ENCODE measurements at places on chromosomes 16 and 17.

DNA sequence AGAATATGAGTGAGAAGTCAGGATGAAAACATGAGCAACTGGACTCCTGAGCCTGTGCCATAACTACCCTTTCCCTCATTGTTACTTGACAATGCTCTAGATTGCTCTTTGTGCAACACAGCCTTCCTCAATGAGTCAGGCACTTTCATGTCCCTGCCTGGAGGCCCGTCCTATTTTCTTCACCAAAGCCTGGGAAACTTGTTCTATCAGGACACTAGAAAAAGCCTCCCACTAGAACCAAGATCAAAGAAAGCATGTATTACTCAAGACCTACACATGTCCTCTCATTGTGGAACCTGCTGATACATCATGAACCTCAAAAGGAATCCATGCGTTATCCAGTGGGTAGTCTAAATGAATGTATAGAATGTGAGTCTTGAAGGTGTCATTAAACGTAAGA, 624.5 kb downstream of the TOX3 start:
- no peak for DNase-seq

DNA sequence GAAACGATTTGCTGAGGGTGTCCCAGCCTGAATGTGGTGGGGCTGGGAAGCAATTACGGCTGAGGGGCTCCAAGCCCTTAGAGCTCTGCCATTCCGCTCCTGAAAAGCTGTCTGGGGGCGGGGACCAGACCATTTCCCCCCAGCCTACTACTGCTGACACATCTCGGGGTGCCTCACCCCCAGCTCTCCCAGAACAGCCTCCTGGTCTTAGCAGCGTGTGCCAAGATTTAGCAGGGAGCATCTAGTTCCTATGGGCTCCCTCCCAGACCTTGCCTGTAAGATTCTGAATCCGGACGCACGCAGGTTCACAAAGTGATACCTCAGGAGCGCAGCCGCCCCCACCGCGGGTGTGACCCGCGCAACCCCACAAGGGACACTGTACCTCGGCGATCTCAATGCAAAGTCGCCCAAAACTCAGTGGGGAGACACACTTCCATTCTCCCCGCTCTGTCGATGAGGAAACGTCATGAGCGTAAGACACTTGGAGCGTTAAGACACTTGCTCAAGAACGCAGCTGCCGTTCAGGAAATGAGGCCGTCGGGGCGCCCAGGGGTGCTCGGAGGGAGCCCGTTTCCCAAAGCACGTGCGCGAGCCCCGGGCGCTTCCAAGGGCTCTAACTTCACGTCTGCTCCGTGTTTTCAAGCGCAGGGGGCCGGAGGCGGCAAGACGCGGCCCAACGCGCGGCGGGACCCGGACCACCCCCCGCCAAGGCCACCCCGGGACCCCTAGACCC, 629 bp downstream of the GEMIN4 start:
- DNase-seq, result peak; percentile 49

DNA sequence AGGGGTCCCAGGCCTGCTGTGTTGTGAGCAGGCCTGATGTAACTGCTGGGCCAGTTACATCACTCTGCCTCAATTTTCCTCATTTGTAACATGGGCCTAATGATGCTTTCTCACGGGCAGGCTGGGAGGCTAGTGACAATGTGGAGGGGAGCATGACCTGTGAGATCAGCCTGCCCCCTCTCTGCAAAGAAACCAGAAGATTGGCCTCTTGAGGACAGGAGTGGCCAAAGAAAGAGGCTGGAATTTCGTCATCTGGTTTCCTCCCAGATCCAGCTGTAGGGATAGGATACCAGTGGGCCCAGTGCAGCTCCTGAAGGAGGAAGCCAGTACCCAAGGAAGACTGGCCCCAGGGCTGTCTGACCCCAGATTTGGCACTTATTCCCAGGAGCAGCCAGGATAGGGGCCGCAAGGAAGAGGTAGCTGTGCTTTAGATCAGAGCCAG, 615 bp upstream of the SREBF1 start:
- DNase-seq, result peak; percentile 95

DNA sequence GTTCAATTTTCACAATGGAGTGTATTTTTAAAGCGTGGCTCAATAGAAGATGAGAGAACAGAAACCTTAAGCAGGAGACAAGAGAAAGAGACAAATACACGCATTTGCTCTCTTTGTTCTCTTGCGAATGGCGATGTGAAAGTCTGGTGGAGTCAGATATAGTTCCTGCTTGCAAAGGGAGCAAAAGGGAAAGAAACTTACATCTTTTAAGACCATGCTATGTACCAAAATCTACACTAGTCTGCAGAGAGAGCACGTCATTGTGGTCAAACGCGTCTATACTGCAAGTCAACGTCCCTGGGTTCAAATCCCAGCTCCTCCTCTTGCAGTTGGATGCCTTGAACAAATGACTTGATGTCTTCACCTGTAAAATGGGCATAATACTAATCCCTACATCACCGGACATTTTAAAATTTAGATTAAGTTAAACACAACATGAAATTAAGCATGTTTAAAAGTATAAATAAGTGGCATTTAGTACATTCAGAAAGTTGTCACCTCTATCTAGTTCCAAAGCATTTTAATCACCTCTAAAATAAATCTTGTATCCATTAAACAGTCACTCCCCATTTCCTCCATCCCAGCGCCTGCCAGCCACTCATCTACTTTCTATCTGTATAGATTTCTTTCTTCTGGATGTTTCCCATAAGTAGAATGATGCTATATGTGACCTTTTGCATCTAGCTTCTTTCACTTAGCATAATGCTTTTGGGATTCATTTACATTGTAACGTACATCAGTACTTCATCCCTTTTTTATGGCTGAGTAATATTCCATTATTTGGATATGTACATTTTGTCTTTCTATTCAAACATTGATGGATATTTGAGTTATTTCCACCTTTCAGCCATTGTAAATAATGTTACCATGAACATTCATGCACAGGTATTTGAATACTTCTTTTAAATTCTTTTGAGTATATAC, 406.9 kb downstream of the TMEM114 start:
- no peak for DNase-seq

DNA sequence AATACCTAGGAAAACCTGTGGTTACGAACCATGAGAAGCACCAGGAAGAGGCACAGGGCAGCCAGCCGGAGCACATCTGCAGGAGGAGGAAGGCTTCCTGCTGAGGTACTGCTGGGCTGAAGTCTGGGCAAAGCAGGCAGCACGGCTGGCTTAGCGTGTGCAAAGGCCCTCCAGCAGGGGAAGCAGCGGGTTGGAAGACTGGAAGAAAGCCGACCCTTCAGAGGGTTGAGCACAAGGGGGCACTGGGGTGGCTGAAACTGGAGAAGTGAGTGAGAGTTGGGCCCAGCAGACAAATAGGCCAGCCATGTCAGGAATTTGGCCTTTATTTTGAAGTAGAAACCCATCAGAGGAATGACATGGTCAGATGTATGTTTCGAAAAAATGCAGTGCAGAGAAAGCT, 12.1 kb upstream of the HSD3B7 start:
- DNase-seq, result no peak

- DNase-seq, result no peak
Measured at GRCh38 chr17:64994781-64995538, 61.6 kb downstream of the GNA13 start.

GRCh38 chr16:50446861-50447260, 78.1 kb upstream of the BRD7 start:
- no peak for DNase-seq

DNA sequence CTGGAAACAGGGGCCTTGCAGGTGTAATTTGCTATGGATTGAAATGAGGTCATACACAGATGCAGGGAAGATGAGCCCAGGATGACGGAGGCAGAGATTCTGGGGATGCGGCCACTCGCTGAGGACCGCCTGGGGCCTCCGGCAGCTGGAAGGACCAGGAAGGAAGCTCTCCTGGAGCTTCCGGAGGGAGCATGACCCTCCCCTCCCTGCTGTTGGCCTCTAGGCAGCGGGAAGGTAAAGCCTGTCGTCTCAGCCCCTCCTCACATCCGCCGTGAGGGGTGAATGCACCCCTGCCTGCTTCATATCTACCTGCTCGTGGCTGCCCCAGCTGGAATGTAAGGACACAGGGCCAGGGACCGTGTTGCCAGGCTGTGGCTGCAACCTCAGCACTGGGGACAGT, 29.1 kb upstream of the ZNF469 start:
- no peak for DNase-seq

DNA sequence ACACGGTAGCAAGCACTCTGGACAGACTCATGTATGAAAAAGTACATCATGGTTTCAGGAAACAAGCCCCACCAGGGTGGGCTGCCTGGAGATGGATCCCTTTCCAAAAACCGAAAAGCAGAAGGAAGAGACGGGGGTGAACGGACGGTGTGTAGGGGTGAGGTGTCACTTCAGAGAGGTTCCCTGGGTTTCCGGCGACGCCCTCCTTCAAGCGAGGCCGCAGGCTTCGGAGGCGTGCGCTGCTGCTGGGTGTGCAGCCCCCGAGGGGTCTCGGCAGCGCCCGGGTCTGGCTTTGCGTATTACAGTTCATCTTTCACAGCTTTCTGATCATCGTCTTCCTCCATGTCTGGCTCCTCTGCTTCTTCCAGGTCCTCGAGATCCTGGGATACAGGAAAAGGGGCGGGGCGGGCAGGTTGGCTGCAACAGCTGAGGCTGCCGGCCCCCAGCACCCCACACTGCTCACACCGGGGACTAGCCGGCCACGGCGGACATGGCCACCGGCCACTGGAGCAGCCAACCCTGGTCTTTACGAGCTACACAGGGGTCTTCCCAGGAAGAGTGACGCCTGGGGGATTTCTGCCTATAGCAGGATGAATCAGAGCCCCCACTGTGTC, 9.0 kb upstream of the PPP1R27 start:
- DNase-seq, result no peak

DNA sequence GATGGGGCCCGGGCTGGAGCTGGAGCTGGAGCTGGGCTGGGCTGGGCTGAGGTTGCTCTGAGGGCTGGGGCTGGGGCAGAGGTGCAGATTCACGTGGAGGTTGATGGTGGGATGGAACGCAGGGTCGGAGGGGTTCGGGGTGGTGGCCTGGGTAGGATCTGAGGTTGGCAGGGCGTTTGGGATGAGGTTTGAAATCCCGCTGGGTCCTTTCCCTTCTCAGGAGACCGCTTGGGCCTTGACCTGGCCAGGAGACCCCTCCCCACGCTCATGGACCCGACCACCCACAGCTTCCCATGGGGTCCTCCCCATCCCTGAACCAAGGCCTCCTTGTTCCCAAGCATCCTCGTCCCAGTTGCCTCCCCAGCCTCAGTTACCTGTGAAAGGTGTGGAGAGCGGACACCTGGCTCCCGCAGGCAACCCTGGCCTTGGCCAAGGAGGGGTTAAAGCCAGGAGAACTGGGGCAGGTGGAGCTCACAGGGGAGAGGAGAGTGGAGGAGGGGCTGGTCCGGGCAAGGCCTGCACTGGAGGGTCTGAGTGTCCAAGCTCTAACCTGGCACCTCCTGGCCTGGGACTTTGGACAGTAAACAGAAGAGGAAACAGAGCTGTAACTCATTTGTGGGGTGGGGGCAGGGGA, at the start of gene ASGR2:
Gene ASGR2, minus strand, starts transcription at position 582 of the 634 bp plus-strand sequence. CDS start 582 bp downstream, outside the sequence.
- DNase-seq, result no peak

- no peak for DNase-seq
Measured at GRCh38 chr16:179211-180092, 807 bp upstream of the HBQ1 start.

GRCh38 chr17:78108726-78109488, 19.6 kb downstream of the TMC6 start:
- no peak for DNase-seq

- DNase-seq, result no peak
Measured at GRCh38 chr17:59807892-59808509, 84.7 kb downstream of the TUBD1 start.

DNA sequence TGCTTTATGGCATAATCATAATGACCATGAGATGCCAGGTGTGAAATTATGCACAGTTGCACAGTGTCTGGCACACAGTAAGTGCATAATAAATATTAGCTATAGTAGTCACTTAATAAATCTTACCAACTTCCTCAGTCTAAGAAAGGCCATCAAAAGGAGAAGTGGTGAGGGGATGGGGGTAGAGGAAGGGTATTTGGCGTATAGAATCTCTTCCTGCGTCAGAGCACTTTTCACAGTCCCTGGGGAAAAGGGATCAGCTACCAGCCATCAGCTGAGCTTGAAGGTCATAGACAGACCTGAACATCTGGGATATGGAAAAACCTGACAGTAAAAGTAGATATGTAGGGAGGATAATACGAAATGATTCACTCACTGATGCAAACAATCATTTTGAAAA, 5.8 kb downstream of the CRHR1 start:
- no peak for DNase-seq

DNA sequence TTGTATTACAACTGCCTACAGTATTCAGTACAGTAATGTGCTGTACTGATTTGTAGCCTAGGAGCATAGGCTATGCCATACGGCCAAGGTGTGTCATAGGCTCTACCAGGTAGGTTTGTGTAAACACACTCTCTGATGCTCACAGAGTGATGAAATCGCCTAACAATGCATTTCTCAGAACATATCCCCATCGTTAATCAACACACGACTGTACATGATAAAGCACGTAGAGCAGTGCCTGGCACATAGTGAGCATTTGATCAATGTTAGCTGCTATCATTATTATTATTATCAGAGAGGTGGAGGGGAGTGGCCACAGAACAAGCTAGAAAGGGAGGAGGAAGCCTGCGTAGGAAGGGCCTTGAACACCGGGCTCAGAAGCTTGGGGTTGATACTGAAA, 81.1 kb upstream of the LHX1 start:
- no peak for DNase-seq

DNA sequence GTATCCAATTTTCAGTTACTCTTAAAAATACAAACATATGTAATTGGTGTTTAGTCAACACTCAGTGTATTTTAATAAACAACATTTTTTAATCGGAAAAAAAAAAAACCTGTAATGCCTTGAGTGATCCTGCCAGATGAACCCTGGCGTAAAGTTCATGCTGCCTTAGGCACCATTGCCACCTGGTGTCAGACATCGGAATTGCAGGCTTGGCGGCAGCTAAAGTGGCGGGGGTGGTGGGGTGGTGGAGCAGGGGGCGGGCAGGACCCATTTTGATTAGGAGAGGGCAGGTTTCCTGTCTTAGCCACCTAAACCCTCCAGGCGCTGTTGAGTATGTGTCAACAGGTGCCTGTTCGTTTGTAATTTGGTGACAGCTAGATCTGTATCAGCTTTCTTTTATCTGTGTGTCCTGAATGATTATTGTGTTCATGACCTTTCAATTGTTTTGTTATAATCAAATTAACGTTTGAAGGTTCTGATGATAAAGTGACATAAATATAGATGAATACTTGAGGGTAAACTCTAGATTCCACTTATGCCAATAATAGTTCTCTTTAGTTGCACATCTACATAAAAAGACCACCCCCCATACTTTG, 588.7 kb downstream of the CDH13 start:
- peak; percentile 41 for DNase-seq

GRCh38 chr17:77217123-77217522, 76.4 kb downstream of the SEC14L1 start:
- DNase-seq, result no peak

GRCh38 chr17:32917081-32917480, 10.9 kb upstream of the TMEM98 start:
- peak; percentile 9 for DNase-seq

Data from fibroblast of mammary gland (primary cell).